ENCODE measurements at places on chromosomes 3 and 15.

- H3K4me1 ChIP-seq: no peaks in the 10 kb centered on the region
- H3K27ac ChIP-seq: no peak overlapping the region
- H3K4me3 ChIP-seq: no peak overlapping the region
- DNase-seq: no peak
- H3K27me3 ChIP-seq: no peaks in the 10 kb centered on the region
Measured at GRCh38 chr3:32282578-32283154, 44.2 kb downstream of the CMTM8 start.

- H3K36me3 ChIP-seq: no peaks in the 10 kb centered on the region
- DNase-seq: no peak
- H3K4me3 ChIP-seq: no peak overlapping the region
- H3K27me3 ChIP-seq: no peaks in the 10 kb centered on the region
- peaks cover 45% of the 10 kb centered on the region for H3K4me1 ChIP-seq
- no peak overlapping the region for H3K27ac ChIP-seq
Measured at GRCh38 chr3:53252096-53252946, 3.5 kb downstream of the TKT start.

DNA sequence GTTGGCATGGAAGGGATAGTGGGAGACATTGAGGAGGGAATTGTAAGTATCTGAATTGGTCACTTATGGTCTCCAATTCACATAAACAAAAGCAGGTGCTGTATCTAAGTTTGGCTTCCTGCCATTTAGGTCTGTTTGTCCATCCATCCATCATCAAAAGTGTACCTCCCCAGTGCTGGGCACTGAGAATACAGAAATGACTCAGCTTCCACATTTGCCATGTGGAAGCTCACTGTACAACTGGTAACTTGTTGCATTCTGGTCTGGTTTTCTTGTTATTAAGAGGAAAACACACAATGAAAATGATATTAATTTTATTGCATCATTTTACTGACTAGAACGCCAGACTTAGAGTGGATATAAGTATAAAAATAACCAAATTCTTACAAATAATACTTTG lies 30.9 kb upstream of the MUC13 start:
- DNase-seq: no peak
- H3K36me3 ChIP-seq: peaks cover 17% of the 10 kb centered on the region
- no peak overlapping the region for H3K4me3 ChIP-seq
- H3K27me3 ChIP-seq: no peaks in the 10 kb centered on the region

DNA sequence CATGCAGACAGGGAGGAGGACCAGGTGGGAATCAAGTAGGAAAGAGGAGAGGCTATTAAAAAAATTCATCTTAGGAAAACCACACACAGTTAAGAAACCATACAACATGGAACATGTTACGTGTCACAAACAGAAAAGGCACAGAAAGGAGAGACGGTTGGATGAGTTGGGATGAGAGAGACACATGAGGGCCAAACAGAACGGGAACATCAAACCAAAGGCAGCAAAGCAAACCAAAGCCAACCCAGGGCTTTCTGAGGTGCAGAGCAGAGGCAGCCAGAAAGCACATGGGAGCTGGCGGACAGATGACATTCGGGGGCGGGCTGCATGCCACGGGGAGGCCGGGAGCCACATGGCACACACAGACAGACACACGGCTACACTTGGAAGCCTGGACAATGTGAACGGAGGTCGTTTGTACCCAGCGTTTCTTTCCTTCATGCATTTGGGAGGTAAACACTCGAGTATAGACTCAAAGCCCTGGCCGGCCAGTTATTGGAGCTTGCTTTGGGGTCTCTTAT lies 8.6 kb upstream of the SEC13 start:
- H3K36me3 ChIP-seq: no peaks in the 10 kb centered on the region
- no peak overlapping the region for H3K27ac ChIP-seq
- H3K4me1 ChIP-seq: no peaks in the 10 kb centered on the region
- H3K4me3 ChIP-seq: no peak overlapping the region

- no peaks in the 10 kb centered on the region for H3K27me3 ChIP-seq
- H3K4me3 ChIP-seq: no peak overlapping the region
- H3K4me1 ChIP-seq: peaks cover 71% of the 10 kb centered on the region
- peak overlapping the region; percentile 96 for H3K27ac ChIP-seq
Measured at GRCh38 chr15:68365770-68366169, 66.2 kb downstream of the ITGA11 start.

DNA sequence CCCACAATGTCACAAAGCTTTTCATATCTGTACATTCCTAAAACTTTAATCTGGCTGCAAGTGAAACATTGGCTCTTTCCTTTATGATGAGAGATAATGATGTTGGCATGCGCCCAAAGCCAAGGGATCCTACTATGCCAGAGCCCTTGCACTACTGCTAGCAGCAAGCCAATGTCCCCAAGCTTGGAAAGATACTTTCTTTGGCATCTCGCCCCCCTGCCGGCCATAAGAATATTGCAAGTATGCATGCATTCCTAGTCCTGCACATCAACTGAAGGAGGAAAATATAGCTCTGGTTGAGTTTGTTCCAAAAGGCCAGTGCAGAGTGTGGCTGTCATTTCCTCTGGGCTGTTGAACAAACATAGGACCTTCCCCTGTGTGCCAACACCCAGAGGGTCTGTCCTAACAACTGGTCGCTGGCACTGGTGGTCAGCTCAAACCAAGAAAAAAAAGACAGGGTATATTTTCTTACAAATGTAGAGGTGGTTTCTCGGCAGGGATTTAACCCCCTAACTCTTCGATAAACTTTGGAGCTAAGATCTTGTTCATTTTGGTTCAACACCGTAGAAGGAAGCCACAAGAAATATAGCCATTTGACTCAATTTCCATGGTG lies 120.9 kb upstream of the ZBED2 start:
- no peak for DNase-seq
- no peaks in the 10 kb centered on the region for H3K36me3 ChIP-seq
- no peak overlapping the region for H3K27ac ChIP-seq
- no peak overlapping the region for H3K4me3 ChIP-seq
- H3K27me3 ChIP-seq: no peaks in the 10 kb centered on the region

GRCh38 chr3:122679882-122680474 lies 661 bp upstream of the PARP14 start:
- H3K4me3 ChIP-seq: peak overlapping the region; percentile 96
- no peak for DNase-seq
- H3K27me3 ChIP-seq: no peaks in the 10 kb centered on the region
- peaks cover under 1% of the 10 kb centered on the region for H3K36me3 ChIP-seq

GRCh38 chr15:50970524-50970923 lies 62.0 kb downstream of the AP4E1 start:
- H3K4me3 ChIP-seq: no peak overlapping the region
- peaks cover 46% of the 10 kb centered on the region for H3K36me3 ChIP-seq
- no peaks in the 10 kb centered on the region for H3K27me3 ChIP-seq
- DNase-seq: no peak
- no peak overlapping the region for H3K27ac ChIP-seq

GRCh38 chr15:96838081-96838480 lies 507.6 kb downstream of the NR2F2 start:
- no peak for DNase-seq
- no peak overlapping the region for H3K27ac ChIP-seq
- H3K36me3 ChIP-seq: no peaks in the 10 kb centered on the region
- H3K4me3 ChIP-seq: no peak overlapping the region
- no peaks in the 10 kb centered on the region for H3K4me1 ChIP-seq

GRCh38 chr3:16322189-16322588 lies 57.2 kb downstream of the OXNAD1 start:
- no peak for DNase-seq
- H3K27ac ChIP-seq: no peak overlapping the region
- H3K36me3 ChIP-seq: peaks cover 41% of the 10 kb centered on the region

GRCh38 chr3:13515786-13516759 lies 32.9 kb upstream of the FBLN2 start:
- DNase-seq: no peak
- peak overlapping the region; percentile 62 for H3K27ac ChIP-seq
- H3K36me3 ChIP-seq: no peaks in the 10 kb centered on the region
- H3K27me3 ChIP-seq: no peaks in the 10 kb centered on the region
- H3K4me1 ChIP-seq: peaks cover 27% of the 10 kb centered on the region

GRCh38 chr15:56185980-56186379 lies 57.7 kb downstream of the RFX7 start:
- H3K27me3 ChIP-seq: no peaks in the 10 kb centered on the region
- no peaks in the 10 kb centered on the region for H3K36me3 ChIP-seq
- H3K4me1 ChIP-seq: no peaks in the 10 kb centered on the region
- H3K27ac ChIP-seq: no peak overlapping the region
- DNase-seq: no peak

DNA sequence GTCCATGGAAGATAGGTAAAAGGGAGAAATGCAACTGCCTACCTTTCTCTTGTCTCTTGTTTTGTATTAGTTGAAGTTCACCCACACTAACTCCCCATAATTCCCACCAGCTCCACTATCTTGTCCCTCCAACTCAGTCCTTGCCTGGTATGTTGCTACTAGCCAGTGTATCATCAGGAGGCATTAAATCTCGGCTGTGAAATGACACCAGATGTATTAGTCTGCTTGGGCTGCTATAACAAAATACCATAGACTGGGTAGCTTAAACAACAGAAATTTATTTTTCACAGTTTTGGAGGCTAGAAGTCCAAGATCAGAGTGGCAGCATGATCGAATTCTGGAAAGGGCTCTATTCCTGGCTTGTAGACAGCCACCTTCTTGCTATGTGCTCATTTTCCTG lies 102.3 kb upstream of the WDR72 start:
- no peak overlapping the region for H3K4me3 ChIP-seq
- no peaks in the 10 kb centered on the region for H3K27me3 ChIP-seq
- H3K27ac ChIP-seq: no peak overlapping the region
- H3K4me1 ChIP-seq: no peaks in the 10 kb centered on the region

GRCh38 chr15:81239190-81239589 lies 42.5 kb downstream of the IL16 start:
- no peaks in the 10 kb centered on the region for H3K4me1 ChIP-seq
- no peaks in the 10 kb centered on the region for H3K36me3 ChIP-seq
- H3K4me3 ChIP-seq: no peak overlapping the region
- H3K27ac ChIP-seq: no peak overlapping the region

- H3K27me3 ChIP-seq: no peaks in the 10 kb centered on the region
- no peaks in the 10 kb centered on the region for H3K36me3 ChIP-seq
- no peak overlapping the region for H3K4me3 ChIP-seq
- no peak for DNase-seq
- H3K4me1 ChIP-seq: peaks cover 4% of the 10 kb centered on the region
Measured at GRCh38 chr3:188956839-188957489, 214.8 kb upstream of the TPRG1 start.

DNA sequence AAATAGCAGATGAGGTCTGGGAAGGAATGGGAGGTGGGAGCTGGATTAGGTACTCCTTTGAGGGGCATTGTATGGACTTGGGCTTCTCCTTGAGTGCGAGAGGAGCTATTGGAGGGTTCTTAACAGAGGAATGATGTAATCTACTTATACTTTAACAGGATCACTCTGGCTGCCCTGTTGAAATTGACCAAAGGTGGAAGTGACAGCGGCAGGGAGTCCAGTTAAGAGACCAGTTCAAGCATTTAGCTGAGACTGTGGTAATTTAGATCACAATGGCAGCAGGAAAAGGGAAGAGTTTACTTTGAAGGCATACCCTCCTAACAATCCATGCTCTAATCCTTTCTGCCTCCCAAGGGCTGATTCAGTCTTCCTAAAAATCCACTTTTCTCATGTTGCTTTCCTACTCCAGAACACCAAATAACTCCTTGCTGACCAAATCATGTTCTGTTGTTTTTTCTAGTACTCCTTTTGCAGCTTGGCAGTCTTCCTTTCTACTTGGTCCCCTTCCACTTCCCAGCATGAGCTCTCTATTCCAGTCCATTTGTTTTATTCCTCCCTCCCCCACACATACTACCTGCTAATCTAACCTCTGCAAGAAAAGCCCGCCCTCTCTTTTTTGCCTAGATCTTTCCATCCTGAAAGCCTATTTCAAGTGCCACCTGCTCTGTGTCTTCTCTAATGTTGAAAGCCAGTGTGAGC lies 139.4 kb downstream of the NECTIN3 start:
- no peak for DNase-seq
- H3K27me3 ChIP-seq: no peaks in the 10 kb centered on the region
- no peak overlapping the region for H3K27ac ChIP-seq
- H3K4me1 ChIP-seq: no peaks in the 10 kb centered on the region

- H3K4me1 ChIP-seq: peaks cover 7% of the 10 kb centered on the region
- H3K27me3 ChIP-seq: no peaks in the 10 kb centered on the region
- no peak overlapping the region for H3K27ac ChIP-seq
Measured at GRCh38 chr3:28856796-28857195, 424.1 kb upstream of the RBMS3 start.

DNA sequence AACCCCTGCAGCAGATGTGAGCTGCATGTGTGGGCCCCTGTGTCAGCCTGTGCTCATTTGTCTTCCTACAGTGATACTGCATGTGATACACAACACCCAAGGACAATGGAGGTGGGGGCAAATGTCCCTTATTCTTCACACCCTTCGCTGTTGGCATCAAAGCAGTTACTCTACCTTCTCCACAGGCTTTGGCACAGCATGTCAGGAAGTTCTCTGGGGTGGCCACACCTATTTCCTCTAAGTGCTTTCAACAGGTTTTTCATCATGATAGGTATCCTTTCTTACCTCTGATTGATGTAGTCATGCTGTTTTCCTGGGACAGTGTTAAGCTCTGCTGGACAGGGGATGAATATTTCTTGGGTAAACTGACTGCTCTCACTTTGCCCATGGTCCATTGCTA lies 29.5 kb downstream of the ZNF662 start:
- no peaks in the 10 kb centered on the region for H3K27me3 ChIP-seq
- no peak for DNase-seq
- no peak overlapping the region for H3K4me3 ChIP-seq
- no peak overlapping the region for H3K27ac ChIP-seq
- no peaks in the 10 kb centered on the region for H3K36me3 ChIP-seq

- no peaks in the 10 kb centered on the region for H3K36me3 ChIP-seq
- H3K4me3 ChIP-seq: no peak overlapping the region
- peak overlapping the region; percentile 58 for H3K27ac ChIP-seq
- H3K27me3 ChIP-seq: no peaks in the 10 kb centered on the region
Measured at GRCh38 chr3:27594096-27594690, 110.0 kb upstream of the SLC4A7 start.

DNA sequence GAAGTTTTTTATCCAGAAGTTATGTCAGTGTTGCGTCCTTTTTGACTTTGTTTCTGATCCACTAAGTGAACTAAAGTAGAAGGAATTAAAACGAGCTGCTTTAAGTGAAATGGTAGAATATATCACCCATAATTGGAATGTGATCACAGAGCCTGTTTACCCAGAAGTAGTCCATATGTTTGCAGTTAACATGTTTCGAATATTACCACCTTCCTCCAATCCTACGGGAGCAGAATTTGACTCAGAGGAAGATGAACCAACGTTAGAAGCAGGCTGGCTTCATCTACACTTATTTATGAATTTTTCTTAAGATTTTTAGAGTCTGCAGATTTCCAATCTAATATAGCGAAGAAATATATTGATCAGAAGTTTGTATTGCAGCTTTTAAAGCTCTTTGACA lies 57.6 kb downstream of the DNAH1 start:
- H3K36me3 ChIP-seq: peaks cover 11% of the 10 kb centered on the region
- H3K27ac ChIP-seq: no peak overlapping the region
- no peaks in the 10 kb centered on the region for H3K27me3 ChIP-seq
- H3K4me3 ChIP-seq: no peak overlapping the region
- DNase-seq: no peak
- no peaks in the 10 kb centered on the region for H3K4me1 ChIP-seq

Data from ascending aorta (tissue), 2 donors.